Endothelial cell (in vitro differentiated cells): ENCODE measurements at places on chromosomes 2 and 18. TPM values are rescaled to one million over a fixed set of nuclear protein-coding genes. Genes with fewer than 3 reads are reported as not detected.

Gene DSG1
- total RNA-seq, result not detected

Gene XDH
- 1.0 TPM for total RNA-seq

GRCh38 chr2:74735009-74735408, 81.0 kb downstream of the SEMA4F start:
- no peak for DNase-seq

Gene ERFE
- total RNA-seq, result 0.41 TPM

GRCh38 chr2:179555691-179556283, 291.2 kb upstream of the SESTD1 start:
- no peak for DNase-seq

Gene SLC9A2
- 0.05 TPM for total RNA-seq

- DNase-seq, result no peak
Measured at GRCh38 chr2:17416884-17417391, 101.3 kb downstream of the RAD51AP2 start.

- DNase-seq, result no peak
Measured at GRCh38 chr2:42342795-42343241, 18.2 kb downstream of the COX7A2L start.

DNA sequence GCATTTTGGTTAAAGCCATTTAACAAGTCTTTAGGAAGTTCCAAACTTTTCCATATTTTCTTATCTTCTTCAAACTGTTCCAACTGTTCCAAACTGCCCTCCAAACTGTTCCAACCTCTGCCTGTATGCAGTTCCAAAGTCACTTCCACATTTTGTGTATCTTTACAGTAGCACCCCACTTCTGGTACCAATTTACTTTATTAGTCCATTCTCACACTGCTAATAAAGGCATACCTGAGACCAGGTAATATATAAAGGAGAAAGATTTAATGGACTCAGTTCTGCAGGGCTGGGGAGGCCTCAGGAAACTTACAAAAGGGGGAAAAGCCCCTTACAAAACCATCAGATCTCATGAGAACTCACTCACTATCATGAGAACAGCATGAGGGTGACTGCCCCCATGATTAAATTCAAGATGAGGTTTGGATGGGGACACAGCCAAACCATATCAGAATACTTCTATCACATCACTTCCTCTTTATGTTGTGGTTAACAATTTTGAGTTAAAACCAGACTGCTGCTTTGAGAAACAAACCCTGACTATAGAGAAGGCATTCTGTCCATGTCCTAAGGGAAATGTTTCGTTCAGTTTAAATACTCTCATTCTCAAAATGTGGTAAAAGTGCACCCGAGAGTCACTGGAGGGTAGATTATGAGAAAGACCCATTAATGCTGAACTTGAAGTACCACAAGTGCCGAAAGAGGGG, 11.0 kb downstream of the IL18R1 start:
- no peak for DNase-seq

Gene RGPD6
- 26.3 TPM for total RNA-seq

- no peak for DNase-seq
Measured at GRCh38 chr18:7417727-7418126, 149.4 kb upstream of the PTPRM start.

Gene WNT10A
- not detected for total RNA-seq

Gene BOK
- 110 TPM for total RNA-seq

DNA sequence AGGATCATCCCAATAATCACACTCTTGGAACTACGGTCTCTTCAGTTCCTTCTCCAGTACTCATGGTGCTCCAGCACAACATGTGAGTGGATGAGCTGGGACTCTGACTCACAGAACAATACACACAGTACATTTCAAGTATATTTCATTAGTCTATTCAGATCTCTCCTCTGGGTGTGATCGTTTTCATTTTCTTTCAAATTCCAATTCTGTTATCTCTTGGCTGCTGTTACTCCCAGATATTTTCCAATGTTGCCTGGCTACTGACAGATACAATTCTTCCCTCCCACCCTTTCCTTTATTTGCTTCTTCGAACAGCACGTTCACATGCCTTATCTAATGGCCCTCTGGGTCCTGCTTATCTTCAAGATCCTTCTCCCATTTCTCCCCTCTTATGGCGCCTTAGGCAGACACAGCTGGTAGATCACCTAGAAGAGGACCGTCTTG, 216.0 kb downstream of the ACKR3 start:
- no peak for DNase-seq

Gene CRACDL
- total RNA-seq, result 3.3 TPM

DNA sequence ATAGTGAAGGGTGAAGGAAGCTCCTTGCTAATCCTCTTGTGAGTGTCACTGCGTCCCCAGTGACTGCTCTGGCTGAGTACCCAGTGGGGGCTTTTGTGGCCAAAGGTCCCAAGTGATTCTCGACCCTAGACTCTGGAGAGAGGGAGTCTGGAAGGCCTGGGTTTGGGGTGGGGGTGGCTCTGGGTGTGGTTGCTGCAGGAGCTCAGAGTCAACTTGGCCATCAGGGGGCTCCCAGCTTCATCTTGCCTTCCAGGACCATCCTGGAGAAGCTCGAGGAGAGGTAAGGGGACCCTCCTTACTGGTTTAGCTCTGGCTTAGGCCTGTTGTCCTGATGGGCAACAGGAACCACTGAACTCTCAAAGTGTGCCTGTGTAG, 592 bp downstream of the PSD4 start:
- DNase-seq, result no peak

Gene BCL2
- 9.2 TPM for total RNA-seq

Gene ESPNL
- 0.82 TPM for total RNA-seq

Gene STPG4
- total RNA-seq, result not detected

- DNase-seq, result no peak
Measured at GRCh38 chr2:72113847-72114692, 33.6 kb downstream of the CYP26B1 start.

DNA sequence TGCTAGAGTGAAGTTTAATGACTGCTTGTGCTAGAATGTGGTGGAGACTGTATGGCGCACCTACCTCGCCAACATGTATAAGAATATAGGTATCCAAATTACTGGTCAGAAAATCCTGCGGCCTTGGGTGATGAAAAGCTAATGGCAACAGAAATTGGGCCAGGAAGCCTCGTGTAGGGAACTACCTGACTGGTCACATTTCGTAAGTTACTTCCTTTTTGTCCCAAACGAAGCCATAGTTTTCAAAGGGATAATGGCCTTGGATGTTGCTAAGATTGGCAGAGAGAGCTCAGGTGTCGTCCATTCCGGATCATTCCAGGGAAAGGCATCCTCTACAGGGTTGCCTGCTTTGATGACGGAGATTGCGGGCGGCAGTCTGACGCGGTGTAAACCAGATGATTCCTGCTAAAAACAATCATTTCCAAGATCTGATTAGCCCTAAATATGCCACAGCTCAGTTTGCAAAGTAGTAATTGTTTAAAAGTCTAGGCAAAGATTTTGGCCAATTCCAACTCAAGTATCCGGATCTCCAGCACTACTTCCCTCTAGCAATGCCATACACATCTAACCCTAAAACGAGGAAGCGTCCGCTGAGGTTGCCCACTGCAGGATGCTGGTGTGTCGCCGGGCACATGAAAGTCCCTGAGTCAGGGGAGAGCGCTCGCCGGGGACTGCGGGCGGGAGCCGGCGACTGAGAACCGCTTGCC, 708 bp upstream of the MALT1 start:
- DNase-seq, result no peak

Gene TRIM54
- total RNA-seq, result not detected

DNA sequence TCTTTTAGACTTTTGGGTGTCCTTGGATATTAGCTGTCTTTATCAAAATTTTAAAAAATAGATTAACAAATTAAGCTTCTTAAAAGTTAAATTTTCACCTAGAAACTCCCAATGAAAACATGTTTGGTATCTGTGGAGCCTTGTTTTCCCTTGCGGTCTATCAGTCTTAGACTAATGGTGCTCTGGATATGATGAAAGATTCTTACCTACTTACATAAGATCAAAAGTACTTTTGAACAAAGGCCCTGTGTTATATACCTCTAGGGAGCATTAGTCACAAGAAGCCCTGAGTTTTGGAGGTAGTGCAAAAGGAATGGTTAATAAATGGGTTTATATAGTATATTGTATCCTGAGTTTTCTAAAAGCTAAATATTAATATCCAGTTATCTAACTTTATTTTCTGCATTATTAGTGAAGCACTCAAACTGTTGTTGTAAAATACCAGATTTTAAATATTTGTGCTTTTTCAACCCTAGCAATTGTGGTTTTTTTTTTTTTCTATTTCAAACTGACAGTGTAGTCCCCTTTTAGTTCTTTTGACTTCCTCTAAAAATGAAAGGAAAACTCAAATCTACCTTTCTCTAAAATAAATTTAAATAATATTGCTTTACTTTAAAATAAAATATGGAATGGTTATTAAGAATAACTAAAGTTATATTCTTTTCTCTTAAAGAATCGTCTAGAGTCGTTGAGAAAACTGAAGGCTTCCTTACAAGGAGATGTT, 18.1 kb downstream of the NDC80 start:
- DNase-seq, result no peak

Gene FECH
- 51.6 TPM for total RNA-seq

GRCh38 chr2:72993147-72993932, 76.0 kb downstream of the EMX1 start:
- DNase-seq, result peak; percentile 71

- DNase-seq, result no peak
Measured at GRCh38 chr2:175293776-175294175, 112.3 kb upstream of the ATP5MC3 start.

Gene IL1A
- total RNA-seq, result 0.26 TPM

GRCh38 chr2:133167990-133168389, 400.3 kb downstream of the NCKAP5 start:
- no peak for DNase-seq

Gene CACNB4
- total RNA-seq, result 1.5 TPM

GRCh38 chr18:12895626-12896025, 11.6 kb upstream of the PTPN2 start:
- no peak for DNase-seq

DNA sequence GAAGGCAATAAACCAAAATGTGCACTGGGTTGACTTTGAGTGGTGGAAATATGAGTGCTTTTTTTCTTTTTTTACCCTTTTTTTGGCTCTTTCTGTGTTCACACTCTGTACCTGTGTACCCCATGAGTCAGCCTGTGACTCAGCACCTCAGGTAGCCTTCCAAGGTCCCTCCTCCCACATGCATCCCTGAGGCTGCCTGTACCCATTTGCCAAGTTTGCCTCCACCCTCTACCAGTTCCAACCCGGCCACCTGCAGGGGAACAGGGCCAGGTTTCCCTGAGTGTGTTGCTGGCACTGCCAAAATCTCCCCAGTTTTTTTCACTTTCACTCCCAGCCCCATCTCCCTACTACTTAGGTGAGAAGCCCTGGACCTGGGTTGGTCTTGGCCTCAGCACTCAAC, 14.0 kb downstream of the CXCR1 start:
- no peak for DNase-seq

GRCh38 chr2:169254774-169255173, 107.6 kb downstream of the LRP2 start:
- no peak for DNase-seq

Gene NR4A2
- 3.9 TPM for total RNA-seq

- peak; percentile 67 for DNase-seq
Measured at GRCh38 chr18:62131301-62131909, 55.5 kb downstream of the PIGN start.

GRCh38 chr2:143246815-143247744, 117.9 kb downstream of the ARHGAP15 start:
- no peak for DNase-seq
